ENCODE measurements at places on chromosomes 5 and 9.

GRCh38 chr9:94783928-94784327 is 57.4 kb downstream of the AOPEP start:
- DNase-seq = no peak

- no peak for DNase-seq
Measured at GRCh38 chr5:11306365-11306764, 545.3 kb upstream of the DAP start.

- no peak for DNase-seq
Measured at GRCh38 chr5:142797420-142797819, 27.2 kb downstream of the ARHGAP26 start.

- DNase-seq = no peak
Measured at GRCh38 chr5:150779397-150780186, 1.0 kb downstream of the SMIM3 start.

DNA sequence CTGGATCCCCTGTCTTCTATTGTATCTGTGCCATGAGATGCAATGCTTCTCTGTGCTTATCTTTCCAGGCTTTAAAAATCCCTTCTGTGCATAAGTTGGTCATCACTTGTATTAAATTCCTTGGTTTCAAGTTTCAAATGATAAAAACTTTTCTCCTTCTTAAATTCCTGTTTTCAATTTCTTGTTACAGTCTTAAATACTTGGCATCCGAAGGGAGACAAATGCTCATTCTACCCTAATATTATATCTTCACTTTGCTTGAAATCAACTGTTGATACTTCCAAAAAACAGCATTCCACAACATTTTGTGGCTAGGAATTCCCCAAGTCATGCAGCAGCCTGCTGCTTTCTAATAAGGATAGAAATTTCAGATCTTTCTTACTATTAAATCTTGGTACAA is 413.2 kb upstream of the ACTBL2 start:
- DNase-seq = no peak

- no peak for DNase-seq
Measured at GRCh38 chr9:110615498-110615897, 36.0 kb upstream of the SVEP1 start.

DNA sequence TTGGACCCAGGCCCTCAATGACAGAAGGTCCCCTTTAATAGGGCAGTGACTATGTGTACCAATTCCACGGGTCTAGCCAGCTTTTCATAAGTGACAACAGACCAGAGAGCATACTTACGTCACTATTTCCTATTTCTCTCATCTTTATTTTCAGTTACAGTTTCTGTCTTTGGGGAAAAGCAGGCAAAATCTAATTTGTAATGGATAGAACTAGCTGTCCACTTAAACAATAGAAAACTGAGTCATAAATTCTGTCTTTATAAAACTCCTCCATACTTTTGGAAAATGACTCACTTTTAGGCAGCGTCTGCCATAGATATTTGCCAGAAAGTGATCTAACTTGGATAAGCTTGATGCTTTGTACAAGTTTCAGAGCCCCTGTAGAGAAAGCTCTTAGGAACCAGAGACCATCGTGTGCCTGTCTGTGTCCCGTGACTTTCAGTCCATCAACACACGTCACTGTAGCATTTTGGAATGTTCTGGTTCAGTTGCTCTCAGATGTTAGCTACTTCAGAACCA is 101.9 kb downstream of the F2RL2 start:
- DNase-seq = no peak

DNA sequence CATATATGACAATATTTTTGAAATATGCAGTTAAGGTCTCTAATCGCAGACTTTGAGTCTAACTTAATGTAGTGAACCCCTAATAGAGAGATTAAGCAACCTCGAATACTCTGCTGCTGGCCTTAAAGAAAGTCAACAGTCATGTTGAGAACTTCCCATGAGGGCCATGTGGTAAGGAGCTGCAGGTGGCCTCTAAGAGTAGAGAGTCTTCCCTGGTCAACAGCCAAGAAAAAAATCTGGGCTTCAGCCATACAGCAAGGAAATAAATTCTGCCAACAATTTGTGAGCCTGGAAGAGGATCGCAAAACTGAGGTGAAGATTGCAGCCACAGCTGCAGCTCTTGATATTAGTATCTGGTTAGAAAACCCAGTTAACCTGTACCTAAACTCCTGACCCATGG is 935.2 kb upstream of the TYRP1 start:
- DNase-seq = no peak

GRCh38 chr5:159034083-159034824 is 65.5 kb downstream of the EBF1 start:
- no peak for DNase-seq
